ENCODE measurements at places on chromosomes 2 and 18.

GRCh38 chr18:74081966-74082741 lies 65.5 kb downstream of the FBXO15 start:
- peak; percentile 8 for DNase-seq

GRCh38 chr2:71792926-71793761 lies 339.8 kb downstream of the DYSF start:
- DNase-seq = no peak

DNA sequence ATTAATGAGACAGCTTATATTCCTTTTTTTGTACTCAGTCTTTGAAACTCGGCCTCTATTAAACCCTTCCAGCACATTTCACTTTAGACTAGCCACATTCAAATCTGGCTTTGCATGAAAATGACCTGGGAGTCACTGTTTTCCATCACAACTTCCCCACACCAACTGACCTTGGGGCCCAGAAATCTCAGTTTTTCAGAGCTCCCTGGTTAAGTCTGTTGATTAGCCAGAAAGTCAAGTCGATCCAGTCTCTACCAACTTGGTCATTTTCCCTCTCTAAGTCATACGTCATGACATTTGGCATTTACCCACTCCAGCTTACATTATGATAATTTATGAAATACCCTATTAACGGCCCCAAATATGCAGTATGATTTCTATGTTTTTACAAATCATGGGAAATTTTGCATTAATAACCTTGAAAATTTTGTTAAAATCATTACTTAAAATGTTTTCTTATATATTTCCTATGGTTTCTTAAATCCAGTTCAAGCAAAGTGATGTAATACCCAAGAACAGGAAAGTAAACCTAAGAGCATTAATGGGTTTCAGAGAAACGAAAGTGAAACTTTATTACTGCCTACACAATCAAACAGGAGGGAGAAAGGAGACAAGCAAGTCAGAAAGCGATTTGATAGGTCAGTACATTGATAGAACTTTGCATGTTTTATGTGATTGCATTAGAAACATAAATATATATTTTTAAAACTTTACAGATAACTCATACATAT lies 77.1 kb downstream of the SPATS2L start:
- no peak for DNase-seq

DNA sequence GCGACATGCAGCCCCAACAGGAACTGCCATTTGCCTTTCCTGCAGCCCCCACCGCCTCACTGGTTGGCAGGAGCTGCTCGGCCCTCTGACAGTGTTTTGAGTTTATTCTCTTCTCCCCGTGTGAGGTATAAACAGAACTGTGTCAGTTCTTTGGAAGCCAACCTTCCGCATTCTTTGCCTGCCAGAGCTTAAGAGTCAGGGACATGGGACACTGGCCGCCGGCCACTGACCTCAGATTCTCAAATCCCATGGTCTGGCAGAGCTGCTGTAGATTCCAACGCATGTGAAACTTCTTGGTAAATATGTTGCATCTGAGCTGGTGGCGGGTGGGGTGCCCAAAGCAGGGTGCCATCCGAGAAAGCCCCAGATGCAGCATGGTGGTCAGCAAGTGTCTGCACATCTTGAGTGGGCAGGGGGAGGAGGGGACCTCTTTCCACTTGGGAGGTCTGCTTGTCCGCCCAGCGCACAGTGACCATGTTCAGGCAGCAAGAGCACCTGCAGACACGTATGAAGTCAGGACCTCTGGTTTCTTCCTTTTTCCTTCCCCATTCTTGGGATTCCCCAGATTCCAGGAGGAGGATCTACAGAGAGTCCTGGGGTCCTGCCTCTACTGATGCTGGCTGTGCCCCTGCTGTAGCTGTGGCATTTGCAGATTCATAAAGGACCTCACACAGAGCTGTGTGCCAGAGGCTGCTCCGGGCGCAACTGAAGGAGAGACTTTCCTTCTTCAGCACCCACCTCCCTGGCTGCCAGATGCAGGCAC lies 23.8 kb downstream of the ASB18 start:
- no peak for DNase-seq

- DNase-seq = no peak
Observed at GRCh38 chr2:177306550-177306949, 42.0 kb upstream of the NFE2L2 start.

DNA sequence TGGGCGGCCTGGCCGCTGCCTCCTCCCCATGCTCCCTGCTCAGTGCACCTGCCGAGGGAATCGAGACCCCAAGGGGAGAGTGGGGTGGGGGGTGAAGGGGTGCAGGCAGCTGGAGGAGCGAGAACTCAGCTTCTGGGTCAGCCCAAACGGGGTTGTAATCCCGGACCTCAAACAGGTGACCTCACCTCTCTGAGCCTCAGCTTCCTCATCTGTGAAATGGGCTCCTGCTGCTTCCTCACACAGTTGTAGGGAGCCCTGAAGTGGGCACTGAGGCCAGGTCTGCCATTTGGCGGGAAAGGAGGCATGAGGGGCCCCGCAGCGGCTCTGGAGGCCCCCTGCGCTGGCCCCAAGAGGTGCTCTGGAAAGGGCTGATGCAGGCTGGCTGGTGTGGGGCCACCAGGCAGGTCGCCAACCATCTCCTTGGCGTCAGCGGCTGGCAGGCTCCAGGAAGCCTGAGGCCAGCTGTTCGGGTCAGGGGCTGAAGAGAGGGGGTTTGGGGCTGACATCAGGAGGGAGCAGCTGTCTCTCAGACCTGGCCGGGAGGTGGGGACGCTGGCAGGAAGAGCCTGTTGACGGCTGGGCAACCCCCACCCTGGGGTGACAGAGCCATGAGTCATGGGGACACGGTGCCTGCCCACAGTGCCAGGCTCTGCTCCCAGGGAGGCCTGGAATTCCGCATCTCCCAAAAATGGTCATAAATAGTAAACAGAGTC lies 4.9 kb downstream of the KLHL30 start:
- no peak for DNase-seq

DNA sequence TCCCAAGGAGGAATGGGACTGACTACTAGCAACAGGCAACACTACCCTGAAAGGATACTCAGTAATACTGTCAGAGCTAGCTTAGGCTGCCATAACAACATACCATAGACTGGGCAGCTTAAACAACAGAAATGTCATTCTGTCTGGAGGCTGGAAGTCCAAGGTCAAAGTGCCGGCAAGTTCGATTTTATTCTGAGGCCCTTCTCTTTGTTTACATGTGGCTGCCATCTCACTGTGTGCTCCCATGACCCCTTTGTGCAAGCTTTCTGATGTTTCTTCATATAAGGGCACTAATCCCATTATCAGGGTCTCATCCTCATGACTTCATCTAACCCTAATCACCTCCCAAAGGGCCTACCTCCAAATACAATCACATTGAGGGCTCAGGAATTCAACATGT lies 30.7 kb upstream of the SCG2 start:
- no peak for DNase-seq

Data from neuronal stem cell (in vitro differentiated cells).